ENCODE measurements at places on chromosomes 13 and 19. TPM values are rescaled to one million over a fixed set of nuclear protein-coding genes. Genes with fewer than 3 reads are reported as not detected.
A peak's percentile ranks its signal among the peaks of the same experiment; 100 is the strongest.

- no peak for DNase-seq
These were observed 117.3 kb downstream of the DLEU7 start for GRCh38 chr13:50726164-50726563.

- no peak for DNase-seq
These were observed 14.8 kb downstream of the OLFM4 start for GRCh38 chr13:53043398-53043797.

GRCh38 chr19:46731007-46731501 is 14.1 kb upstream of the PRKD2 start:
- DNase-seq: peak; percentile 78

DNA sequence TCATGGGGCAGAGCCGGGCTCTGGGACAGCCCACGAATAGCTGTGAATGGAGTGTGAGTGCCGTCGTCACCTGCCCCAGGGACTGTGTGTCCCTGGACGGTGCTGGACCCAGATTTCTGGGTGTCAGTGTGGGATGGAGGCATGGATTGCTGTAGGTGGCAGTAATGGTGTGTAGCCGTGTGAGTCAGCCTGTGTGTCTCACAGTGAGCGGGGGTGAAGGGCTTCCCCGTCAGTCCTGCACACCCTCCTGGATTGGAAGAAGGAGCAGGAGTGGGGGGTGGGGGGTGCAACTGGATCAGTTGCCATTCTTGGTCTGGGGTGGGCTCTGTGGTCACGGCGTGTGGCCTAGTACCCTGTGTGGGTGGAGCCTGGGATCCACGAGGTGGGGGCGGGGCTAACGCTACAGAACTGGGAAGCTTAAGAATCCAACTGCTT is 6.5 kb upstream of the LTBP4 start:
- DNase-seq: no peak

GRCh38 chr19:28878862-28879566 is 333.9 kb downstream of the UQCRFS1 start:
- DNase-seq: peak; percentile 56

DNA sequence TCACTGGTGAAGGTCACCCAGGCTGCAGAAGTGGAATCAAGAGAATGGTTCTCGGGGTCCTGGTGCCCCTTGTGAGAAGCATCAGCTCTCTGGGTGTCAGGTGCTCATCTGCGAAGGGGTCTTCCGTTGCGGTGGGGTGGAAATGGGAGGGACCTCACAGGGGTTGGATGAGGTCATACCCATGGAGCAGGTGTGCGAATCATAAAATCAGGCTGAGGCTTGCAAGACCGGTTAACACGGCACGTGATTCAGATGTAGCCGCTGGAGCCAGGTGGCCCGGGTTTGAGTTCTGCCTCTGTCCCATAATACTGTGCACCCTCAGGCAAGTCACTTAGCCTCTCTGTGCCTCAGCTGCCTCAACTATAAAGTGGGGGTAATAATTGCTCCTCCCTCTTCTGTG is 3.9 kb upstream of the KLK15 start:
- DNase-seq: no peak

DNA sequence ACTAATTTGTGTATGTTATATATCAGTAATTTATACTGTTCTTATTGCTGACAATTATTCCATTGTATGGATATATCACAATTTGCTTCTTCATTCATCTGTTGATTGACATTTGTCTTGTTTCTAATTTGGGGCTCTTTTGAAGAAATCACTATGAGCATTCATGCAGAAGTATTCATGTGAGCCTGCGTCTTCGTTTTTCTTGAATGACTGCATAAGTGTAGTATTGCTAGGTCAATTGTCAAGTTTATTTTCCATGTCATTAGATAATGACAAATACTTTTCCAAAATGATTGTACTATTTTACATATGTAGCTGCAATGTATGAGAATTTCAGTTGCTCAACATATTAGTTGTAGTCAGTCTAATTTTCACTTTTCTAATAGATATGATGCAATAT is 1796.9 kb downstream of the SLITRK5 start:
- no peak for DNase-seq

DNA sequence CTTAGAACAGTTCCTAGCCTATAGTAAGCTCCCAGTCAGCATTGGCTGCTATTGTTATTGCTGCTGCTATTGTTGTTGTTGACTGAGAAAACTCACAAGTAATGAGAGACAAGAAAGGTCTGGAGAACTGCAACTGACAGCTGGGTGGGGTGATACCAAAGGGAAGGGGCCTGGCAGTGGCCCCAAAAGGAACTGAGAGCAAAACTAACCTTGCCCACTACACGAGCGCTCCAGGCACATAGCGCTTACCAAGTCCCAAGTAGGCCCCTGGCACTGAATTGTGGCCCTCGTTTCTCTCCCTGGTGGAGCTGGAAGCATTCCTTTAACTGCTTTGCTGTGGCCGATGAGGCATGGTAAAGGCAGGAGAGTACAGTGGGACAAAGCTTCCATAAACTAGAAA is 59.7 kb downstream of the KCTD12 start:
- no peak for DNase-seq

Gene B3GNT8
- total RNA-seq: not detected

Gene MEDAG
- not detected for total RNA-seq

- DNase-seq: no peak
These were observed 161.6 kb downstream of the PAN3 start for GRCh38 chr13:28299916-28300315.

Gene THSD8
- not detected for total RNA-seq

GRCh38 chr13:113216254-113217048 is 7.0 kb downstream of the CUL4A start:
- DNase-seq: peak; percentile 61

GRCh38 chr13:71609271-71609670 is 257.7 kb downstream of the DACH1 start:
- DNase-seq: no peak

Gene IZUMO2
- not detected for total RNA-seq

Gene NCAN
- total RNA-seq: not detected

Gene PRR19
- 2.5 TPM for total RNA-seq

Measured in SJSA1 (cell line).